ENCODE measurements at places on chromosomes 1 and 21. TPM values are rescaled to one million over a fixed set of nuclear protein-coding genes. Genes with fewer than 3 reads are reported as not detected.

The TCHHL1 gene
- total RNA-seq = not detected

The ELAPOR1 gene
- total RNA-seq = 1.4 TPM

The SLC35D1 gene
- total RNA-seq = 22.0 TPM

The LMX1A gene
- not detected for total RNA-seq

The TMEM81 gene
- 0.85 TPM for total RNA-seq

The PLA2G2D gene
- total RNA-seq = not detected

The RAB25 gene
- total RNA-seq = not detected

The COPA gene
- total RNA-seq = 162 TPM

The SYCP1 gene
- not detected for total RNA-seq
